ENCODE measurements at places on chromosomes 6 and 20.

GRCh38 chr6:144661116-144661806 is 376.1 kb downstream of the UTRN start:
- DNase-seq = peak; percentile 82

DNA sequence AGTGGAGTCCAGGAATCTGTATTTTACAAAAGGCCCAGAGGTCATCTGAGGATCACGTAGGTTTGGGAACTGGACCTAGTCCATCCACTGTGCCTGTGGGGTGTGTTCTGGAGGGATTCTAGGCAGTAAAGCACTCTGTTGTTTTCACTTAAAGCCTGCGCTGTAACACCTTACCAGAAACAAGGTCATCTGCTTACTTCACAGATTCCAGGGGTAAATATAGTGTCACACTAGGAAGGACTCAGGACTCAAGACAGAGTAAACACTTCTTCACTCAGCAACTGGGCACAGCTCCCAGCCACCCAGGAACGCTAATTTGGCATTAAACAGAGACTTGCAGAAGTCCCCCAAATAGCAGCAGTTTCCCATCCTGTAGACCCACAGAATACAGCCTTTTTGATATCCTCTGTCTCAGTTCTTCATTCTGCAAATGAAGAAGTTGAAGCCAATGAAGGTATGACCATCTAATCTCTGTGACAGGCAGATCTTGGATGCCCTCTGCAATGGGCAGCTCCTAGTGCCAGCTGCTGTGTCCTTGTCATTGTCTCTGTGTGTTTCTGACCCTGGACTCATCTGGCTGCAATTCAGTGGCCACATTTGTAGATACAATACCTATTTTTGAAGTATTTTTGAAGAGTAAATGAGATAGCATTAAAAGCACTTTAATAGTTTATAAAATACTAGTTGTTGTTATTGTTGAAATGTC is 129.1 kb downstream of the SLC24A3 start:
- DNase-seq = no peak

- no peak for DNase-seq
These were observed 86.4 kb downstream of the FKBP5 start for GRCh38 chr6:35602133-35602946.

DNA sequence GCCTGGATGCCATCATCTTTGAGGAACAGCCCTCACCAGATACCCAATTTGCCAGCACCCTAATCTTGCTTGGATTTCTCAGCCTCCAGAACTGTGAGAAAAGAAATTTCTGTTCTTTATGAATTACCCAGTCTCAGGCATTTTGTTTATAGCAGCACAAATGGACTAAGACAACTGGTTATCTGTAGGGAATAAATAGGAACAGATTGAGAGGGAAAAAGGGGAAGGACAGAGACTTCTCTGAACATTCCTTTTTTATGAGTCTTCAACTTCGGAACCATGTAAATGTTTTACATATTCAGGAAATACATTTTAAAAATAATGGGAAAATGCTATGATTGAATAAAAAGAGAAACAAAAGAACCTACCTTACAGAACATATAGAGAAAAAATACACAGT is 20.9 kb downstream of the KCTD20 start:
- no peak for DNase-seq

- no peak for DNase-seq
These were observed 1.1 kb upstream of the MAP3K5 start for GRCh38 chr6:136793363-136793762.

DNA sequence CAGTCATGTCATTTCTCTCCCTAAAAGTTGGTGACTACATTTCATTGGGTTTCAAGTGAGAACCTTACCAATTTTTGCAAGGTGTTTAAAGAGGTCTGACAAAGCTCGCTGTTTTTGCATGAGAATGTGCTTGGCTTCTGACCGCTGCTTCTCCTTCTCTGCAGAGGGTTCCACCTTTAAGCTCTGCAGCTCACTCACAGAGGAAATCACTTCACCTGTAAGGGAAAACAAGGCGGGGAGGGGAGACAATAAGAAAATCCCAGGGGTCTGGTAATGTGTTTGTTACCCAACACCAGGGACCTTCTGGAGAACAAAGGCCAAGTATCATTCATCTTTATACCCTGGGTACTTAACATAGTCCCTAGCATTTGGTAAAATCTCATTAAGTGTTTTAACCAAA is 40.0 kb upstream of the LYRM2 start:
- no peak for DNase-seq

All from NCI-H1417 treated with DMSO at 0.1 percent for 48 hours (cell line).